Lung (tissue), 17 donors: ENCODE measurements at places on chromosomes 1 and 21.

DNA sequence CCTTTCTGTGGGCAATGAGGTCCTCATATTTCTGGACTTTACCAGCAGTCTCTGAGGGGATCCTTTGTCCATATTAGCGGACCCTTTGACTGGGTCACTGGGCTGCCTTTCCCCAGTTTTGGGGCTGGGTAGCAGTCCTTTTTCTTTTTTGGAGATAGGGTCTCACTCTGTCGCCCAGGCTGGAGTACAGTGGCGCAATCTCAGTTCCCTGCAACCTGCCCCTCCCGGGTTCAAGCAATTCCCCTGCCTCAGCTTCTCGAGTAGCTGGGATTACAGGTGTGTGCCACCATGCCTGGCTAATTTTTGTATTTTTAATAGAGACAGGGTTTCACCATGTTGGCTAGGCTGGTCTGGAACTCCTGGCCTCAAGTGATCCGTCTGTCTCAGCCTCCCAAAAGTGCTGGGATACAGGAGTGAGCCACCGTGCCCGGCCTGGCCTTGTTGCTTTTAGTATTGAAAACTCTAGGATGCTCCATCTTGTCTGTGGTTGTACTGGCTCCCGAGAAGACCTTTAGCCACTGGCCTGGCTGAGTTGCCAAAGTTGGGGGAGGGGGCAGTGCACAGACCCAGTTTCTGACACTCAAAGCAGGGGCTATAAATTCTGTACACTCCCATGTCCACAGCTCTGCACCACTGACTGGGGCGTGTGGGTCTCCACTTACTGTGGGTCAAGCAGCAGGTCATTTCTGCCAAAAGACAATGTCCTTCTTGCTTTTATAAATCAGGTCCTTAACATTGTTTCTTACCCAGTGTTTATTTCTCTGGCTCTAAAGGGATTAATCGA is 33.1 kb downstream of the MAN1C1 start:
- no peak for DNase-seq

GRCh38 chr1:1351511-1352427 is 2.6 kb upstream of the DVL1 start:
- peak; percentile 72 for DNase-seq

GRCh38 chr1:168410464-168410863 is 129.8 kb downstream of the TBX19 start:
- no peak for DNase-seq

- no peak for DNase-seq
Measured at GRCh38 chr1:79847700-79848099, 841.2 kb upstream of the ADGRL4 start.

- no peak for DNase-seq
Measured at GRCh38 chr1:183237046-183237445, 51.0 kb downstream of the LAMC2 start.

DNA sequence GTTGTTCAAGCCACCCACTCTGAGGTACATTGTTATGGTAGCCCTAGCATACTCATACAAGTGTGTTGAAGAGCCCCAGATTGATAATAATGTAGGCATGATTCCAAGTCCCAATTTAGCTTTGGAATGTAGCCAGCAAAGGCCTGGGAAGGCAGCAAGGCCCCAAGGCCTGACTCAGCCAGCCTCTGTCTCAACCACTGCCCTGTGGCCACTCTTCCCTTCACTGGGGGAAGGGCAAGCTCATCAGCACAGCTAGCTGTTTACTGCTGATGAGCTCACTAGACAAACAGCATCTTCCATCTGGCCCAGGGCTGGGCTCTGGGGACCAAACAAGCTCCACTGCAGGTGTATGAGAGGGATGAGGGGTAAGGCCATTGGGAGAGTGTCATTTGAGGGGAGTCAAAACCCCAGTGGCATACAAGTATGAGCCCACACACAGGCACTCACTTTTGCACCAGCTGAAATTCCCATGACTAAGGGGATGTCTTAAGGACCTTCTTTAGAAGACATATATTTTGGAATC is 2.2 kb upstream of the IRF6 start:
- peak; percentile 40 for DNase-seq

GRCh38 chr1:21165076-21165475 is 11.6 kb downstream of the EIF4G3 start:
- DNase-seq = no peak

- no peak for DNase-seq
Measured at GRCh38 chr1:112711041-112711440, 4.1 kb downstream of the PPM1J start.
